ENCODE measurements at places on chromosomes 6 and 20. TPM values are rescaled to one million over a fixed set of nuclear protein-coding genes. Genes with fewer than 3 reads are reported as not detected.

Gene FERMT1
- total RNA-seq = 0.25 TPM

Gene SLC32A1
- 0.71 TPM for total RNA-seq

Gene MYLK2
- 0.27 TPM for total RNA-seq

Gene DNAH8
- 0.05 TPM for total RNA-seq

Gene CENPQ
- 7.8 TPM for total RNA-seq

Gene SEMG1
- total RNA-seq = 0.31 TPM

Gene GCNT2
- 4.6 TPM for total RNA-seq

Gene SEL1L2
- not detected for total RNA-seq

Gene RALGAPB
- total RNA-seq = 44.6 TPM

Gene TNFRSF21
- 20.2 TPM for total RNA-seq

Gene BMP6
- total RNA-seq = 0.78 TPM

Gene PDYN
- 0.05 TPM for total RNA-seq

Gene CDH26
- total RNA-seq = 0.52 TPM

Gene RUNX2
- total RNA-seq = 4.9 TPM

Measured in motor neuron (in vitro differentiated cells).